Neural progenitor cell (in vitro differentiated cells): ENCODE measurements at places on chromosomes 7 and 10.

DNA sequence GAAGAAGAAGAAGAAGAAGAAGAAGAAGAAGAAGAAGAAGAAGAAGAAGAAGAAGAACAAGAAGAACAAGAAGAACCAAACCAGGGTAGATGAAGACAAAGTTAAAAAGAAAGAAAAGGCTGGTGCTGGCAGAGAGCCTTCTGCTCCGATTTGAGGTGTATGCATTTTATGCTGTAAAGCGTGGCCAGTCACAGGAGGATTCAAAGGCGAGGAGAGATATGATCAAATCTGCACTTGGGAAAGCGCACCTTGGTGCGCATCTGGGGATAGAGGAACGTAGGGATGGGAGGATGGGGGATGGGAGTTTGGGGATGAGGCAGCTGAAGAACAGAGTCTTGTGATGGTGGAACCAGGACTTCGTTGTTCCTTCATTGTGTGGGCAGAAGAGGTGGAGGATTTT, at the start of gene NME8:
NME8 (plus strand) TSS at position 301 of the 400 bp plus-strand sequence. CDS start 1,670 bp downstream, outside the sequence.
- no peaks in the 10 kb centered on the region for H3K27me3 ChIP-seq
- H3K36me3 ChIP-seq, result no peaks in the 10 kb centered on the region
- H3K4me3 ChIP-seq, result no peak within 1 kb of the TSS
- H3K27ac ChIP-seq, result no peak within 1 kb of the TSS

DNA sequence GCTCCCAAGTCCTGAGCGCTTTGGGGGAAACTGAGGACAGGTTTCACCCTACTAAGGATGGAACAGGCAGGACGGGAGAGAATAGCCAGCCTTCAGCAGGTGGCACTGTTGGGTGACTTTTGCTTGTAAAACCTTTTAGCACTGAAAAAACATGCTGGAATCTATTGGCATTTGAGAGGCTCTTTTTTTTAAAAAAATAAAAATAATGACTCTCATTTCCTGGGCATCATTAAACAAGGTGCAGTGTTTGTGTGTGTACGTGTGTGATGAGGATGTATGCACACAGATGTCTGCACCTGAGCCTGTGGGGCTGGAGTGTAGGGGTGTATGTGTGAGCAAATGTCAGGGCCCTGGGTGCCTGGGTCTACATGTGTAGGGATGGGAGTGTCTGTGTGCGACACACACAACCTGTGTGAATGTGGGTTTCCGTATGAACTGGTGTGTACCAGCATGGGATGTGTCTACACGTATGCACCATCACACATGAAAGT, 177.9 kb downstream of the RPS24 start:
- no peak overlapping the region for H3K4me3 ChIP-seq
- H3K27ac ChIP-seq, result no peak overlapping the region
- no peaks in the 10 kb centered on the region for H3K27me3 ChIP-seq
- no peaks in the 10 kb centered on the region for H3K36me3 ChIP-seq

GRCh38 chr7:42348631-42349030, 111.6 kb upstream of the GLI3 start:
- H3K27me3 ChIP-seq, result no peaks in the 10 kb centered on the region
- DNase-seq, result no peak
- H3K4me1 ChIP-seq, result peaks cover 25% of the 10 kb centered on the region
- H3K27ac ChIP-seq, result no peak overlapping the region

DNA sequence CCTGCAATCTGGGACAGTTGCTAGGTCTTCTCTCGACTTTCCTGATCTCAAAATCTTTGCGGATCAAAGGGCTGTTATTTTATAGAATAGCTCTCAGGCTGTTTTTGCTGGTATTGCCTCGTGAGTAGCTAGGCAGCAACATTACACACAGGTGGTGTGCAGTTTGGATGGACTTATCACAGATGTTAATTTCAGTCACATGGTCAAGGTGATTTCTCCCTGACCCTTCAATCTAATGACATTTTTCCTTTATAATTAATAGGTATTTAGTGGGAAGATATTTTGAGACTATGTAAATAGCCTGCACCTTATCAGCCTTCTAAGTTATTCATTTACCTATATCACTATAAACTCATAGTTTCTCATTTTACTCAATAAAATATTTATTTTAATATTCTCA, 309.6 kb upstream of the PRKCQ start:
- H3K36me3 ChIP-seq, result no peaks in the 10 kb centered on the region
- no peaks in the 10 kb centered on the region for H3K27me3 ChIP-seq

- H3K4me1 ChIP-seq, result no peaks in the 10 kb centered on the region
- no peak overlapping the region for H3K27ac ChIP-seq
- DNase-seq, result no peak
- no peak overlapping the region for H3K4me3 ChIP-seq
Measured at GRCh38 chr7:146982482-146982881, 865.9 kb downstream of the CNTNAP2 start.

- peak overlapping the region; percentile 76 for H3K4me3 ChIP-seq
- peaks cover 5% of the 10 kb centered on the region for H3K4me1 ChIP-seq
- no peaks in the 10 kb centered on the region for H3K36me3 ChIP-seq
- H3K27me3 ChIP-seq, result peaks cover 67% of the 10 kb centered on the region
Measured at GRCh38 chr10:43230101-43230908, 36.6 kb downstream of the RASGEF1A start.
